ENCODE measurements at places on chromosomes 13 and 19.

DNA sequence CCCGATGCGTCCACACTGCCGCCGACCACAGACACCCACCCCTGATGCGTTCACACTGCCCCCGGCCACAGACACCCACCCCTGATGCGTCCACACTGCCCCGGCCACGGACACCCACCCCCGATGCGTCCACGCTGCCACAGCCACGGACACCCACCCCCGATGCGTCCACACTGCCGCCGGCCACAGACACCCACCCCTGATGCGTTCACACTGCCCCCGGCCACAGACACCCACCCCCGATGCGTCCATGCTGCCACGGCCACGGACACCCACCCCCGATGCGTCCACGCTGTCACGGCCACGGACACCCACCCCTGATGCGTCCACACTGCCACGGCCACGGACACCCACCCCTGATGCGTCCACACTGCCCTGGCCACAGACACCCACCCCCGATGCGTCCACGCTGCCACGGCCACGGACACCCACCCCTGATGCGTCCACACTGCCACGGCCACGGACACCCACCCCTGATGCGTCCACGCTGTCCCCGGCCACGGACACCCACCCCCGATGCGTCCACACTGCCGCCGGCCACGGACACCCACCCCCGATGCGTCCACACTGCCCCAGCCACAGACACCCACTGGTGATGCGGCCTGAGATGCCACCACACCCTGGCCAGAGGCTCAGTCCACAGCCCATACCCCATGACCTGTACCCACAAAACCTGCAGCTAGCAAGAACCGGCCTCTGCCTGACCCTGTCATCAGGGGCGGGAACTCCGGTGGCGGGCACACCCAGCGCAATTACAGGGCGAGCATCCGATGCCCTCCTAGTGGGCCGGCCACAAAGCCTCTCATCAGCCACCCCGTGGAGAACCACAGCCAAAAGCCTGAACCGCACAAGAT, 28.4 kb downstream of the RASA3 start:
- no peak for DNase-seq

- no peak for DNase-seq
Measured at GRCh38 chr19:10692673-10693264, 8.5 kb upstream of the QTRT1 start.

DNA sequence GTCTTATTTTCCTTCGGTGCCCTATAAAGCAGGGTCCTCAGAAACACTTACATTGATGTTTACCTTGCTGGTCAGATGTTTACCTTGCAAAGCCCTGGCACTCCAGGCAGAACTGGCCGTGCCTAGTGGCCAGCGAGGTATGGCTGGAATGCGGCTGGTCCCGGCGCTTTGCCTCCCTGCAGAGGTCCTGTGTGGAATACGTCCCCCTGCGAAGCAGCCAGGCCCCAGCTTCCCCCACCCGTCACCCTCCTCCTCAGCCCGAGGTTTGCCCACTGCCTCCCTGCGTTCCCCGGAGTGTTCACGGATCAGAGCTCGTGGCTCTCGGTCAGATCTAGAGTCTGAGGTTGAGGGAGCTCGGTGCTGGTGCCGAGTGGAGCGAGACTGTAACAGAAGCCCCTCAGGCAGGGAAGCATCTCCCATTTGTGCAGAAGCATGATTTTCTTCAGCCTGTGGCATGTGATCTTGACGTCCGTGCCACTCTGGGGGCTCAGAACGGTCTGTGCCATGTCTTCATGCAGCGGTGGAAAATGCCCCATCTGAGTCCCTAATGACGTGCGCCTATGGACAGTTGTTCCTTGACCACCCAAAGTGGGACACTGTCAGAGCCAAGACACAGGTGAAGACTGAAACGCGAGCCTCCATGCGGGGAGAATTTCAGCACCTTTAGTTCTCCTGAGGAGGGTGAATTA, 54.8 kb upstream of the SOX1 start:
- DNase-seq: no peak

GRCh38 chr13:86567119-86567518, 767.9 kb upstream of the SLITRK6 start:
- no peak for DNase-seq

- DNase-seq: no peak
Measured at GRCh38 chr19:48480183-48480557, 11.0 kb downstream of the CYTH2 start.

DNA sequence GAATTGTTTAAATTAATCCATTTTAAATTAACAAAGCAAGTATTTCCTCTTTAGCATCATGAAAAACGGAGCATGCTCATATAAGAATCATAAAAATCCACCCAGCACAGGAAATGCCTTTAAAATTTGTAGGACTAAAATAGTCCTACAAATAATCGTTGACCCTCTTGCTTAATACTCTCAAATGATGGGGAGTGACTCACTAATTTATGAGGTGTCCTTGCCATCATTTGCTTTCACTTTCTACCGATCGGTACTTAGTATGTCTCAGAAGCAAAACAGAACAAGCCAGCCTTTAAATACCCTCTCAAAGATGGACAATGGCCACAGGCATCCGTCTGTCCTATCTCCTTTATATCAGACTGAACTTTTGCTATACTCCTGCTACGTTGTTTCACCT, 97.2 kb downstream of the SUCLA2 start:
- DNase-seq: no peak

DNA sequence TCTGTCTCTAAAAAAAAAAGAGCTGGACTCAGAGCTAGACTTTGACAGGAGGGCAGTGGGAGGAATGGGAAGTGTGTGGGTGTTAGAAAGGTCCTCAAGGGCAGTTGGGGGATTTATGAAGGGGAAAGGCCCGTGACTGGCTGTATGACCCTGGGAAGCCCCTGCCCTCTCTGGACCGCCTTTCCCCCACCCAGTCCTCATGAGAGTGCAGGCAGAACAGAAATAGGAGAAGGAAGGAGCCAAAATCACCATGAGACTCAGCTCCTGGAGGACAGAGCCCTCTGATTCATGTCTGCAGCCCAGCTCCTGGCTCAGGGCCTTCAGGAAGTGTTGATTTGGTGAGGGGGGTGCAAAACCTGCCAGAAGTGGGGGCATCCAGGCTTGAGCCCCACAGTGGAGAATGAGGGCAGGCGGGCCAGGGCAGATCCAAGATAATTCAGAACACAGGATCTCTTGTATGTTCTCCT, 8.7 kb upstream of the SMG9 start:
- DNase-seq: no peak

- DNase-seq: peak; percentile 53
Measured at GRCh38 chr13:97298816-97299215, 76.7 kb downstream of the MBNL2 start.

- no peak for DNase-seq
Measured at GRCh38 chr13:51714663-51715168, 89.2 kb downstream of the DHRS12 start.

GRCh38 chr13:97849305-97849704, 104.2 kb upstream of the IPO5 start:
- DNase-seq: no peak

DNA sequence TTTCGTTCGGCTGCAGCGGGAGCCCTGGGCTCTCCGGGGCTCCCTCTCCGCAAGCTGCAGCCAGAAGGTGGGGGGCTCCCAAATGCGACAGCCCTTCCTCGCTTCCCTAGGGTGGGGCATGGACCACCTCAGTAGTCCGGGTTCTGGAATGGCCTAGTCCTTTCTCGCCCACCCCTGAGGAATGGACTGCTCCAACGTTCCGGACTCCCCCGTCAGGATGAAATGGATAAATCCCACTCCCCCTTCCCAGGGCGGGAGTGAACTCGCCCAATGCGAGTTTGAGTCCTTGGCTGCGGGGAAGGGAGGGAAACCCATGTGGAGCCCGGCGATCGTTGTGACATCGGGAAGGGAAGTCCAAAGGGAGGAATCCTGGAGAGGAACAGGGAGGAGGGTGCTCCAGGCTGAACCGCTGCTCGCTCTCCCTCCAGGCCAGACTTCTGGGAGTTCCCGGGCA, 5.5 kb downstream of the HRC start:
- peak; percentile 89 for DNase-seq

DNA sequence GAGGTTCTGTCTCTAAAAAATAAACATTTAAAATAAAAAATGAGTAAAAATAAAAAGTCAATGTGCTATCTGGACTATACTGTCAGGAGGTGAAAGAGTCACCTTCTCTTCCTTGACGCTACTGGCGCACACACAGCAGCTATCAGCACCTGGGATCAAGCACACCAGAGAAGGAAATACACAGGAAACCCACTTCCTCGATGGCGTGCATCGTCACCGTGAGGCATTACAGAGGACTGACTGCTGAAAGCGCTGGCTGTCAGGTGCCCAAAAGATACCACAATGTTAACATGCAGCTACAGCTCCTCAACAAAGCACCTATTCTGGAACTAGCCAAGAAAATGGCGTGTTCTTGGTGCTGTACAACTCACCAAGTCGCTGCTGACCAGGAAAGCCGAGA, 6.1 kb downstream of the SLC35E1 start:
- no peak for DNase-seq

DNA sequence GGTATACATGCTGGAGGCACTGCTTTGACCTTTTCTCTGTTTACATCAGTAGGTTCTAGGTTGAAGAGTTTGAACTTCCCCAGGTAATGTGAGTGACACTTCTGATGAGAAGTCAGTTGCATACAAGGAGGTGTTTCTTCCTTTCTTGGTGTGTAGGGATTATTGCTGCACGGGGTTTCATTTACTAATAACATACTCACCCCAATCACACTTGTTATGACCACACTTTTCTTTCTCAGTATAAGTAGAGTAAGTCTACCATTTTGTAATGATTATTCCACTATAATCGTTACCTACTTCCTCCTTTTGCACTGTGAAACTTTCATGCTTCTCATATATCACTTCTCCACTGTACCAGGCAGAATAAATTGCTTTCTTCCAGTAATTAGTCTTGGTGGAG, 138.0 kb downstream of the TNFSF13B start:
- no peak for DNase-seq

- no peak for DNase-seq
Measured at GRCh38 chr19:53936029-53936428, 26.7 kb upstream of the CACNG8 start.

GRCh38 chr13:50744116-50744660, 99.3 kb downstream of the DLEU7 start:
- no peak for DNase-seq

DNA sequence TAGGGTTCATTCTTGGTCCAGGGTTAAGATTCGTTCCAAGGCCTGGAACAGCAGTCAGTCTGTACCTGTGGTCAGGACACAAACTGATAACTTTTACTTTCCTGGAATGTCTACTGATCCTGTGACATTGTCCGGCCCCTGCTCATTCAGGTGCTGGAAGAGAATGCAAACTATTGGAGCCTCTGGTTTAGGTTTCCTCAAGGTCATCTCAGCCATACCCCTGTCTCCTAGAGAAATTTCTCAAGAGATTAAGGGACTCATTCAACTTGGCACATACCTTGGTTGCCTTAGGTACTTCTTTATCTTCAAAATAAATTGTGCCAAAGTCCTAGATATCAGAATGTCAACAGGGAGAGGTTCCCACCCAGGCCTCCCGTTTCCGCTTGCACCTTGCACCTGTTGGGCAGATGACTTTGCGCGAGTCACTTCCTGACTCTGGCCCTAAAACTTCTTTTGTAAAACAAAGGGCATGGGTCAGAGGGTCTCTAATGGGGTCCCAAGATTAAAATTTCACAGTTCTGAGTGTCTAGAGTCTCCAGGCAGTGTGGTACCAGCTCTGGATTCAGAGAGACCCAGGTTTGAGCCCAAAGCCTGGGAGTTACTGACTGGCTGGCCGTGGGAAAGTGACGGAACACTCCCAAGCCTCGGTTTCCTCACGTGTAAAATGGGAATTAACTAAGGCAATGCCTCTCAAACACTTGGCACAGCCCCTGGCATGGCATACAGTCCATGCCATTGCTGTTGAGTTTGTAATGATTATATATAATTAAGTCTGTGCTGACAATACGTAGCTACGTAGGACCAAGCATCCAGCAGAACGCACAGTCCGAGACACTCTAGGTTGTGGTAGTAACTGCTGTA, 25.8 kb upstream of the CYP2S1 start:
- no peak for DNase-seq

DNA sequence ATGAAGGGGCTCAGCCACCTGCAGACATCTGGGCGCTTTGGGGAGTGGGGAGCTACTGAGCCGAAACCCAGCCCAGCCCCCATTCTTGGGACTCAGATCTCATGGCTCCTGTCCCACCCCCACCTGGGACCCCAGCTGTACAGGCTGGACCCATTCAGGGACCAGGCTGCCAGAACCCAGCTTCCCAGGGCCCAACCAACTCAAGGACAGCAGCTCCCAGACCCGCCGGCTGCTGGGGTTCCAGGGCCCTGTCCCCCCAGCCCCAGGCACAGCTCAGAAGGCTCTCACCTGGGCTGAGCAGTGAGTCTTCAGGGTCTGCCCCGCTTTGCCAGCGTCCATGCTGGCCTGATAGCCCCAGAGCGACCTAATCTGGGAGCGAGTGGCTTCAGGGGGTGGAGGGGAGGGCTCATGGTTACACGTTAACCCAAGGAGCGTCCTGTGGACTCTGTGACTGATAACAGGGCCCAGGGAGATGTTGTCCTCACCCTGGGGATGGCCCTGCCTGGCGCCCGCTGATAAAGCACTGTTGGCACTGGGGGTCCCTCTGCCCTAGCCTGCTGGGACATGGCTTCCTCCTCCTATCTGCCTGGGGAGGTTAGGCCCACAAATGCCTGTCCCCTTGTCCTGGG, at the start of gene TMEM86B:
TSS of gene TMEM86B (minus strand) at position 361 of the 629 bp plus-strand sequence. CDS start at position 339, 22 bp downstream.
- no peak for DNase-seq

GRCh38 chr13:39468306-39468705, 134.7 kb downstream of the LHFPL6 start:
- DNase-seq: no peak

- DNase-seq: no peak
Measured at GRCh38 chr13:29791997-29792780, 58.2 kb downstream of the UBL3 start.

DNA sequence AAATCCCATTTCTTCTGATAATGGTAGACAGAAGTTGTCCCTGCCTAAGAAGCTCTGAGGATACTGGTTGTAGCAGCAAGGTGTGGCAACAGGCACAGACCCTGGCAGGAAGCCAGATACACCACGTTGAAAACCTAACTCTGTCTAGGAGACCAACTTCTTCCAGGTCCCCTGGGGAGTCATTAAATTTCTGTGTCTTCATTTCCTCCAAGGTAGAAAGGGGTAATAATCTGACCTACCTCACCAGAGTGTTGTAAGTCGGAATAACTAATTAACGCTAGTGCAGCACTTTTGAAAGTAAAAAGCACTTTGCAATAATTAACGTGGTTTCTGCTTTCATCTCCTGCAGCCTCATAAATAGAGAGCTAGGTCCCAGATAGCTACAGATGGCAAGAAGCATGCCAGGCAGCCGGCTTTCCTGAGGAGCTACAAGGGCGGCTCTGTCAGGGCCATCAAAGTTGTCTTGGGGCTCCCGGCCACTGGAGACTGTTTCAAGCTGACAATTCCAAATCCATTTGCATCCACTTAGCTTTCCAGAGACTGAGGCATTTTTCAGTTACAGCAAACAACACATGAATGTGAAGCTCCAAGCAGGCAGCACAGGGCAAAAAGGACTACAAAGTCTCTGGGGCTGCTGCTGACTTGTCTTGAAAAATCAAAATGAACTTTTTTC, 176.2 kb downstream of the FOXO1 start:
- no peak for DNase-seq

Data from COLO829 (cell line).